Activated T-helper 1 cell treated with Interleukin-2 at 50 U/mL for 16 hours (primary cell): ENCODE measurements at places on chromosomes 5 and 9.
A peak's percentile ranks its signal among the peaks of the same experiment; 100 is the strongest.

DNA sequence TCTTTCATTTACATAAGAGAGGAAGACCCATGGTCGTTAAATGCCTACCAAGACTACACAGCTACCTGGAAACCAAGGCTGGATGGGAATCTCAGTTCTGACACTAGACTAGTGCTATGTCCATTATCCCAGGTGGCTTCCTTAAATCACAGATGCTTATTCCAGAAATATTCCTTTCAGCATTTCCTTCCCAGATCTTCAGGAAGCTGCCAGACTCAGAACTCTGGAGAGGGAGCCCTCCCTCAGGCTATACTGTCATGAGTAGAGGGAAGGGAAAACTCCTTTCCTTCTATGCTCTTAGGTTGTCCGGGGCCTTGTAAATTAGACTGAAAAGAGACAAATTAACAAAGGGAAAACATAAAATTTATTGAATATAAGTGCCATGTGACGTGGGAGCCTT, 20.8 kb downstream of the FREM1 start:
- DNase-seq = no peak

DNA sequence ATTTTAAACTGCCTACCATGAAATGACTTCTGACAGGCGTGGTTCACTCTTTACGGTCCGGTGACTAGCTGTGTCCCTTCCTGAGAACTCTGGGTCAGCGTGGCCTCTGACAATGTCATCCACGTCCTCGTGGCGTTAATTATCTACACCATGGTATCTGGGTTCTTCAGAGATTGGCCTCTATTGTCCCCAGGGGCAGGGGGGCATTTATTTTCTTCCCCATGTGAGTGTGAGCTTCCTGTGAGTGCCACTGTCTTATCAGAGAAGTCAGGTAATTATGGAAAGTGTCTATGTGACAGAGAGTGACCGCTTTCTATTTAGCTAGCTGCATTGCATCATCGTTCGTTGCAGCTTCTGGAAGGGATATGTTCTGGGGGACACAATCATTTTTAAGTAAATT, 77.2 kb downstream of the FBXL7 start:
- no peak for DNase-seq

DNA sequence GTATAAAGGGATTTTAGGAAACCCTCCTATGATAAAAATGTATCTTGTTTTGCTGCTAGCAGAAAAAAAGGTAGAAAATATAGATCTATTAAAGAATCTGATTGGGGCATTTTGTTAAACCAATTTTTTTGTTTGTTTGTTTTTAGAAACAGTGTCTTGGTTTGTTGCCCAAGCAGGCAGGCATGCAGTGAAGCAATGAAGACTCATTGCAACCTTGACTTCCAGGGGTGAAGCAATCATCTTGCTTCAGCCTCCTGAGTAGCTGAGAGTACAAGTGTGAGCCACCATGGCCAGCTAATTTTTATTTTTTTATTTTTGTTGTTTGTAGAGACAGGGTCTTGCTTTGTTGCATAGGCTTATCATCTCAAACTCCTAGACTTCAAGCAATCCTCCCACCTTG, 755.8 kb upstream of the EDIL3 start:
- no peak for DNase-seq

- no peak for DNase-seq
Observed at GRCh38 chr9:109383356-109383755, 62.5 kb upstream of the EPB41L4B start.

GRCh38 chr5:64339769-64340168, 166.0 kb upstream of the RGS7BP start:
- no peak for DNase-seq

GRCh38 chr5:181188700-181189362, 16.2 kb downstream of the TRIM7 start:
- peak; percentile 49 for DNase-seq

DNA sequence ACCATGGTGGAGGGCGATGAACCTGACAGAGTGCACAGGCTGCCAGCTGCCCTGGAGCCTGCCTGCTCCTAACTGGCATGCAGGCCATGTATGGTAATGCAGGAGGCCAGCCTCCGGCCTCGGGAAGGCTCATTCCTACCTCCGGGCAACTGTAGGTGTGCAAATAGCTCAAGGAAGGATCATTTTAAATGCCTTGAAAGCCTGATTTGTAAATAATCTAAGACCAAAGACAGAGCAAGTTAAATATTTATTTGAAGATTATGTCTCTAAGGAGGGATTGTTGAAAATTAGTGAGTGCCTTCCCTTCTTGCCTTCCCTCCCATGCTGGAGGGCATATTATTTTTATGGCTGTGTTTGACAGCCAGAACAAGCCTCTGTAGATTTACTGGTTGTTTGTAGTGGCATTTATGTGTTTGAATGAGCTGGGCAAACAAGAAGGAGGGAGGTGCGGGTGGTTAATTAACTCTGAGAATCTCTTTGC, 285.7 kb upstream of the TUT7 start:
- no peak for DNase-seq

- no peak for DNase-seq
Observed at GRCh38 chr5:14851597-14851996, 20.0 kb downstream of the ANKH start.

DNA sequence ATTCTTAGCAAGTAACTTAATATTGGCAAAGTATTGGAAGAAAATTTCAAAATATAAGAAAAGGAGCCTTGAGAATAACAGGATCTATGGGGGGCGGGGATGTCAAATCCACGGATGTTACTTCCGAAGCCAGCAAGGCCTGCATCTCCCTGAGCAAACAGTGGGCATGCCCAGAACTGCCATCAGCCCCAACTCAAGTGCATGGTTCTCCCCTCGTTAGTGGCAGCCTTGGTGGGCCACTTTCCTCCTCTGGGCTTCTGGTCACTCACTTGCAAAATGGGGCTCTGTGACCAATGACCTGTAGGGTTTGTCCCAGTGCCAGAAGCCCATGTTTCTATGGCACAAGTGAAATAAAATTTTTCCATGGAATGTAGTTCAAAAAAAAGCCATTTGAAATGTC, 27.2 kb upstream of the MED10 start:
- no peak for DNase-seq

DNA sequence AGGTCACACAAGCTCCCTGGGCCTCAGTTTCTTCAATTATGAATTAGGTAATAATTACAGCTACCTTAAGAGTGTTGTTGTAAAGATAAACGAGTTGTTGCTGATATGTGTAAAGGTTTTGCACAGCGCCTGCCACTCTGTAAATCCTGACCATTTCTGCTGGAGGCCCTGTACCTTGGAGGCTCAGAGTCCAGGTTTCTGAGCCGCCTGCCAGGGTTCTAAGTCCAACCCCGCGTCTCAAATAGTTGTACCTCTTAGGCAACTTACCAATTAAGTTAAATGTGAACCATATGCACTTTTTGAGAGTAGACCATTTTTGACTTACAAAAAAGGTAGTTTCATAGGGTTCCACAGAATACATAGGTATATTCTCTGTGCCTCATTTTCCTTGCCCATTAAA, 156.8 kb upstream of the KLF9 start:
- DNase-seq = no peak

DNA sequence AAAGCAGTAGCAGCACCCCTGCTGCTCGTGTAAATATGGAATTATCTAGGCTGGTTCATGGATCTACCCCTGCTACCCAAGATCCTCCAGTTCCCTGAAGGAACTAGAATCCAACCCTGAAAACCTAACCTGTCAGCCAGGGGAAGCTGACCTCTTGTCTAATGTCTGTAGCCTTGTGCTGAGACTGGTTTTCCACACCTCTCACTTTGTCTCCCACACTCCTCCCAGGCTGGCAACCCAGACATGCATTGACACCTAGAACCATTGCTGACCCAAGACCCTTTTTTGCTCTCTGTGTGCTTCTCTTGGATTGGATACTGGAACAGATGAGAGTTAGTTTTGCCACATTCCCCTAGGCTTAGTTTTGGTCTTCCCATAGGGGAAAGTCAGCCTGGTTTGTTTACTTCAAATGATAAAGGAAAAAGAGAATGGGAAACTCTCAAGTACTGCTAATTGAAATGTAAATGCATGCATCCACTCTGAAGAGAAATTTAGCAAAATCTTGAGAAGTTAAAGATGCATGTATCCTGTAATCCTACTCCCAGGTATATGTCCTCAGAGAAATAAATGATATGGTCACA, 36.6 kb upstream of the NR4A3 start:
- DNase-seq = no peak

DNA sequence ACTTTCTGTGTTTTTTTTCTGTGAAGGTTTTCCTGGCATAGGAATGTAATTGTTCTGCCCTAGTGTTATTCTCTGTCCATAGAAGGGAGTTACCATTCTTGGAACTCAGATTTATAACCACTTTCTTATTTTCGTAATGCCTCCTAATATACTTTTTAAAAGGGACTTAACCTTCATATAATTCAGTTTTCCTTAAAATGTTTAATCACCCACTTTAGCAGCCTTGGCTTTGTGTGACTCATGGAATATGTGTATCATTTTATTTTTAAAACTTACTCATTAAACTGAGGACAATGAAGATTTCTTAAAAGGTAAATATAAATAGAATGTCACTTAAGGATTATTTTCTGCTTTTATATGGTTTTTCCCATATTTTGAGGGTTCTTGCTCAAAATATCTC, 50.0 kb downstream of the RAI14 start:
- DNase-seq = no peak

- DNase-seq = no peak
Observed at GRCh38 chr9:93296889-93297480, 113.0 kb downstream of the WNK2 start.
